ENCODE measurements at places on chromosomes 2 and 18.

DNA sequence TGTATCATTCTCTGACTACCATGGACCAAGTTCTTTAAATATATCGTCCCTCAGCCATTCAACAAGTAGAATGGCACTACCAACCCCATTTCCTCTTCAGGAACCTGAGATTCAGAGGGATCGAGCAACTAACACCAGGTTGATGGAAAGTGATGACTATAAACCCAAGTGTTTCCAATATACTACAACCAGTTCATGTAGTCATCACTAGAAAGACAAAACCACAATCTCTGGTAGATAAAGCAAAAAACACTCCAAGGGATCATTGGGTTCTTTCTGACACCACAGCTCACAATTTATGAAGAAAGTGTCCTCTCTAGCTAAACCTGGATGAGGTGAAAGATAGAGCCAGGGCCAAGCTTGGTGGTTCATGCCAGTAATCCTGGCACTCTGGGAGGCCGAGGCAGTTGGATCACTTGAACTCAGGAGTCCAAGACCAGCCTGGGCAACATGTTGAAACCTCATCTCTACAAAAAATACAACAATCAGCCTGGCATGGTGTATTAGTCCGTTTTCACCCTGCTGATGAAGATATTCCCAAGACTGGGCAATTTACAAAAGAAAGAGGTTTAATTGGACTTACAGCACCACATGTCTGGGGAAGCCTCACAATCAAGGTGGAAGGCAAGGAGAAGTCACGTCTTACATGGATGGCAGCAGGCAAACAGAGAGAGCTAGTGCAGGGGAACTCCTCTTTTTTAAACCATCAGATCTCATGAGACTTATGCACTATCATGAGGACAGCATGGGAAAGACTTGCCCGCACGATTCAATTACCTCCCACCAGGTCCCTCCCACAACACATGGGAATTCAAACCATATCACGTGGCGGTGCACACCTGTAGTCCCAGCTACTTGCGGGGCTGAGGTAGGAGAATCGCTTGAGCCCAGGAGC lies 2.2 kb downstream of the CD226 start:
- no peak overlapping the region for H3K4me3 ChIP-seq
- H3K36me3 ChIP-seq: peaks cover 21% of the 10 kb centered on the region
- H3K4me1 ChIP-seq: peaks cover 5% of the 10 kb centered on the region
- no peak overlapping the region for H3K27ac ChIP-seq
- no peak for DNase-seq

DNA sequence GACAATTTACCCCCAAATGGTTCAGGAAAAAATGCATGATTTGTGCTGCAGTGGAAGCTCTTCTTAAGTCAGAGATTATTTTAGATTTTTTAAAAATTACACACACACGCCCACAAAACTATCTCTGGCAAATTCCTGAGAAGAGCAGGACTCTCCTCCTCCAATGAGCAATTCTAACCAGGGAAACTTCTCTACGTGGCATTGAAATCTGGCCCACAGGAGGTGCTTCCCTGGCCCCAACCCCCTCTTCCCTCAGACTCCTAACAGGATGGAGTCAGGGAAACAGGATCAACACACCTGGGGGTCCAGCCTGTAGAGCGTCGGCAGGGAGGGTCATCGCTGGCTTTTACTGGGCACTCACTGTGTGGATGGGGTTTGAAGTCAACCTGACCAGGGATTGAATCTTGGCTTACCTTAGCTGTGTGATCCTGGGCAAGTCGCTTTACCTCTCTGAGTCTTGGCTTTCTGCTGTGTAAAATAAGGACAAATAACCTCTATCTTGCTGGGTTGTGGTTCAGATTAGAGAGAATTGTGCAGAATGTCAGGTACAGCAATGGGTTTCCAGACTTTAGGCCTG lies 65.4 kb upstream of the ASAP2 start:
- no peaks in the 10 kb centered on the region for H3K36me3 ChIP-seq
- H3K27me3 ChIP-seq: no peaks in the 10 kb centered on the region
- peaks cover 6% of the 10 kb centered on the region for H3K4me1 ChIP-seq
- no peak overlapping the region for H3K27ac ChIP-seq
- DNase-seq: no peak

DNA sequence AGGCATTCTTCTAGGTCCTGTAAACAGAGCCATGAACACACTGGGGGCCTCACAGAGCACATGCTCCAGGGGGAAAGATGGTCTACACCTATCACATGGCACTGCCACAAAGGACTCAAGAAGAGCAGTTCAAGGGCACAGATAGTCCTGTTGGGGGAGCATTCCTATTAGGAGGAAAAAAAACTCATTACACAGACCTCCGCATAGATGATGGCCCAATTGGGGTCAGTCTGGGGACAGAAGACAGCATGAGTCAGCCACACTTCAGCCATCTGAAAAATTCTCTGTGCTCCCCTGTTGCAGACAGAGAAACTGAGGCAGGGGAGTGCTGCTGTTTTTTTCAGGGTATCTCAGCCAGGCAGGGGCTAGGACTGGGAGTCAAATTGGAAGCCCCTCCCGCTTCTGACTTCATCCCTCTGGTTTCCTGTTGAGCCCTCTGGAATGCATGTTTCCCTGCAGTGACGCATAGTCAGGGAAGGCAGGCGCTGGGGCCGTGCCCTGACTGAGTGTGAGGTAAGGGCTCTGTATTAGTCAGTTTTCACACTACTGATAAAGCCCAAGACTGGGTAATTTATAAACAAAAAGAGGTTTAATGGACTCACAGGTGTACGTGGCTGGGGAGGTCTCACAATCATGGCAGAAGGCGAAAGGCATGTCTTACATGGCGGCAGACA lies 67.9 kb downstream of the RHOB start:
- no peaks in the 10 kb centered on the region for H3K27me3 ChIP-seq
- no peaks in the 10 kb centered on the region for H3K36me3 ChIP-seq
- H3K4me3 ChIP-seq: no peak overlapping the region
- DNase-seq: no peak
- H3K4me1 ChIP-seq: peaks cover 53% of the 10 kb centered on the region

DNA sequence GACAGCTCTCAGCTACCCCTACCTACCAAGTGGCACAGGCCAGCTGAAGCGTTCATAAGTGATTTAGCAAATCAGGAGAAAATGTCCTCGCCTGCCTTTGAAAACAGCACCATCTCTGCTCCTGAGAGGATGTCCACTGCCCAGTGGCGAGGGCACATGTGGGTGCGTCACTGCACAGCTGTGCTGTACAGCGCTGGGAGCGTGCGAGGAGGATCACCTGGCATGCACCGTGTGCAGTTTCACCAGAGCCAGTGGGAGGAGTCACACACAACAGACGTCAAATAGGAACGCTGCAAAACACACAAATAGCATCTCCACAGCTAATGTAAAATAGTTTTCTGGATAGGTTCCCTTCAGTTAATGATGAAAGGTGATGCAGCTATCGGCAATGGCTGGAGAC lies 154.1 kb downstream of the HDAC4 start:
- H3K4me1 ChIP-seq: peaks cover 51% of the 10 kb centered on the region
- H3K27me3 ChIP-seq: no peaks in the 10 kb centered on the region
- H3K36me3 ChIP-seq: no peaks in the 10 kb centered on the region
- no peak overlapping the region for H3K4me3 ChIP-seq
- H3K27ac ChIP-seq: peak overlapping the region; percentile 58

DNA sequence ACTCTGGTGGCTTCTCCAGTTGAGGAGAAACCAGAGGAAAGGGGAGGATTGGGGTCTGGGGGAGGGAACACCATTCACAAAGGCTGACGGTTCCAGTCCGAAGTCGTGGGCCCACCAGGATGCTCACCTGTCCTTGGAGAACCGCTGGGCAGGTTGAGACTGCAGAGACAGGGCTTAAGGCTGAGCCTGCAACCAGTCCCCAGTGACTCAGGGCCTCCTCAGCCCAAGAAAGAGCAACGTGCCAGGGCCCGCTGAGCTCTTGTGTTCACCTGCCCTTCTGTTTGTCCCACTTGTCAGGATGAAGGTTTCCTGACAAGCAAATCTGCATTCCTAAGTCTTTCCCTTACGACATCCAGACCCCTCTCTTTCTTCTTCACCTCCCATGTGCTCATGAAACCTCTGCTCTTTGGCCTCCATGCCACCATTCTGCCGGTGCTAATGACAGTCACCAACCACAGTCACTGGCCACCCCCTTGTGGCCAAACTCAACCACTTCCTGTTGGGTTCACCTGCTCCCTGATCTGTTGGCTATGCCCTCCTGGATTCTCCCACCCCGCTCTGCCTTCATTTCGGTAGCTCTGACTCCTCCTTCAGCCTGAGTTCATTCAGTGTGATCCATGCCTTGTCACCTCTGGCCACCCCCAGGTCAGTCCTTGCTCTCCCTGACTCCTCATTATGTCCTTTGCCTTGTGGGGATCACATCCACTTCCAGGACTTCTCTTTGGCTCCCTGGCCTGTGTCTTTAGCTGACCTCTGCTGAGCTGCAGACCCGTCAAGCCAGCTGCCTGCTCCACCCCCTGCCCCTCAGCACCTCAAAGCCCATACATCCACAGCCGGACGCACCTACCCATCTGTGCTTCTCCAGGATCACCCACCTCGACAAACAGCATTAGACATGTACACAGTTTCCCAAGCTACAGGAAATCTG lies 17.6 kb downstream of the EMX1 start:
- DNase-seq: no peak
- H3K27me3 ChIP-seq: peaks cover 4% of the 10 kb centered on the region
- H3K27ac ChIP-seq: no peak overlapping the region
- H3K4me1 ChIP-seq: no peaks in the 10 kb centered on the region
- no peak overlapping the region for H3K4me3 ChIP-seq

DNA sequence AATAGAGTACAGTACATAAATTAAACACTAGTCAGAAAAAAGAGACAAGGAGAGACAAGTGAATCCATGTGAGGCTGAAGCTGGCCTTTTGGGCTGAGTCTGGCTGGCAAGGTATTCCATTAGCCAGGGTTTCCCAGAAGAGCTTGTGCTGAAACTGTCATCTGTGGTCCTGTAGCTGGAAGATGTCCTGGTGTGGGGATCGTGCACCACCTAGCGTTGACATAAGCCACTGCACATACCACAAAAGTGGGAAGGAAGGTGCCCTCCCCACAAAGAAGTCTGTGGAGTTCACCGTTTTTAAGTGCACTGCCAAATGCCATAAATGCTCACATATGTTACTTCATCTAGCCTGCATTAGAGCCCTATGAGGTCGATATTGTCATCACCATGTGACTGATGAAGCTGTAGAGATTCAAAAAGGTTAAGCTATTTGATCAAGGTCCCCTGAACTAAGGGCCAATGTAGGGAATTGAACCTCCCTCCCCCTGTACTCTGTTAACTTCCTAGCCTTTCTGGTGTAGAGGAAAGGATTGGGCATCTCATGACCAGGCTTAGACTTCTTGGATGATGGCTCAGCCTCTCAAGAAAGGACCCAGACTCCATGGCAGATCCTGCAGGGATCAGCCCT lies 31.9 kb upstream of the GALNT14 start:
- H3K27me3 ChIP-seq: no peaks in the 10 kb centered on the region
- no peaks in the 10 kb centered on the region for H3K36me3 ChIP-seq
- no peak overlapping the region for H3K4me3 ChIP-seq
